ENCODE measurements at places on chromosomes 2 and 18.

DNA sequence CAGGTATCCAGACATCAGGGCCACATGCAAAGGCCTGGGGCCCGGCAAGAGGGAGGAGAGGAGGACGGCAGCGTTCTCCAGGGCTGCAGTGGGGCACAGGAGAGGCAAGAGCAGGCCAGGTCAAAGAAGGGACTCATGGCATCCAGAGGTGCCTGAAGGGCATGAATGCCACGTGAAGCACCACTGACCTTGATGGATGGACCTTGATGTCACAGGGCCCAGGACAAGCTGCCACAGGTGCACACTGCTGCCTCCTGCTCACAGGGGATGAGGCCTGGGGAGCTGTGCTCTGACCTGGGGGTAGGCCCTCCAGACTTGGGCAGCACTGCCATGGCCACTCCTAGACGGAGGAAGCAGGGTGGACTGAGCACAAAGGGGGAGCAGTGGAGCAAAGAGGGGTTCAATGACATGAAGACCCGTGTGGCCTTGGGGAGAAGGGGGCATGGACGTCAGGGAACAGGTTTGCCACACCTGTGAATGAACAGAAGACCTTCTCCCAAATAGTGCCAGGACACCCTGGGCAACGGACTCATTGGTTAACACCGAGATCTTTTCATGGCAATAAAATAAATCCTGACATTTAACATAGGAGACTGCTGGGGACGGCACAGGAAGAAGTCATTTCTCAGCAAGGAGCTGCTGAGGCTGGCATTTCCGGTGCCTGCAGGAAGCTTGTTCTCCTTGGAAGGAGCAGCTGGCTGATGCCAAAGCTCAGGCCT is 65.6 kb downstream of the EMX1 start:
- DNase-seq, result no peak

- DNase-seq, result no peak
Observed at GRCh38 chr2:144190908-144191605, 328.9 kb downstream of the ZEB2 start.

DNA sequence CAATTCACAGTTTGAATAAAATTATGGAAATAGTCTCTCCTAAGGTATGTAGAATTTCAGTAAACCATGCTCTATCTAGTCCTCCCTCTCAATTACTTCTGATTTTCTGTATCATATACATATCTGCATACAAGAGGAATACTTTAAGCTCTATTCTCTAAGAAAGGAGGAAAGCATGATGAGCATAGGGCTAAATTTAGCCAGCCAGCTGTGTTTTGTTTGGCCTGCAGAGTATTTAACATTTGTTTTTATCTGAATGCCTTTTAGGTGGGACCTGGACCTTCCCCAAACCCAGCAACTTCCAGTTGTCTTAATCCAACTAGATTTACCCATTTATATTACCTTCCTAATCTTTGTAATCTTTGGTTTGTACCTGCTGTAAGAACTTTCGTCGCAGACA is 42.2 kb upstream of the FAM117B start:
- no peak for DNase-seq

GRCh38 chr2:134306521-134306920 is 52.6 kb downstream of the MGAT5 start:
- no peak for DNase-seq

- no peak for DNase-seq
Observed at GRCh38 chr2:60882971-60883753, 1.8 kb downstream of the REL start.

All from iPS DF 6.9 (cell line).